GM23248 (cell line): ENCODE measurements at places on chromosomes 5 and 9. TPM values are rescaled to one million over a fixed set of nuclear protein-coding genes. Genes with fewer than 3 reads are reported as not detected.

TRPM3 gene
- total RNA-seq, result not detected in 2 replicates

MRPS27 gene
- 53.4 and 58.5 TPM in 2 replicates for total RNA-seq

ANKRD20A1 gene
- not detected in 2 replicates for total RNA-seq

IL33 gene
- 3.8 and 4.7 TPM in 2 replicates for total RNA-seq

PRELID2 gene
- total RNA-seq, result 0.76 and 7.0 TPM in 2 replicates

PCDHGA3 gene
- total RNA-seq, result 7.5 and 7.6 TPM in 2 replicates

GCNT4 gene
- 1.4 and 2.8 TPM in 2 replicates for total RNA-seq

PCDHB16 gene
- total RNA-seq, result 4.2 and 5.1 TPM in 2 replicates

PHF24 gene
- 0.25 TPM in 1 of 2 replicates, not detected in the other for total RNA-seq

MAMDC4 gene
- 1.1 and 2.3 TPM in 2 replicates for total RNA-seq

PRSS3 gene
- total RNA-seq, result 15.1 and 30.7 TPM in 2 replicates

PAIP2 gene
- 34.8 and 62.8 TPM in 2 replicates for total RNA-seq

SERINC5 gene
- 11.7 and 11.8 TPM in 2 replicates for total RNA-seq

SLU7 gene
- total RNA-seq, result 32.1 and 52.2 TPM in 2 replicates
